ENCODE measurements at places on chromosomes 3 and 15.

GRCh38 chr15:36372968-36373367 lies 206.5 kb upstream of the CDIN1 start:
- DNase-seq = no peak

DNA sequence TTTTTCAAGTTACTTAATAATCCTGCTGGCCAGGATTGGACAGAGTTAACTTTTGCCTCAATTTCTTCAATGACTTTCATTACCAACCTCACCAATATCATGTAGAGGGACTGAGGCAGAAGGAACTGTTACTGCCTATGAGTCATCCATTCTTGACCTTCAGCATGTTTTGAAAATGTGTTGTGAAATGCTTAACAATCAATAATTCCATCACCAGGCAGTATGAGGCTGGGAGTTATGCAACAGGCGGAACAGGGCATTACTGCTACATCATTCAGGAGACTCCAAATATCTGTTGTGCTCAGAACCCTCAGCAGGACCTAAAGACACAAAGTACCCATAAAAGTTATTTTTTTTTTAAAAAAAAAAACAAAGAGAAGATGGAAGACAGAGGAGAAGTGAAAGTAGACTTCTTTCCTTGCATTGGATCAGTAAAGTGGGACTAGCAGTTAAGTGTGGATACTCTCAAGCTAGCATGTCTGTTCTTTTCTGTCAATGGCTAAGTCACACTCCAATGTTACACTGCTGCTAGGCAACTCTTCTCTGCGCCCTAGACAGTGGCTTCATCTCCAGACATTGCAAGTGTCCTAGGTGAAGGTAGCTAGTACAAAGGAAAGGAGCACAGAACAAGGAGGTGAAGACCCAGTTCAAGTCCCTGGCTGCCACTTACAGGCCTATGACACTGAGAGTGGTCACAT lies 184.9 kb upstream of the LPP start:
- DNase-seq = no peak

DNA sequence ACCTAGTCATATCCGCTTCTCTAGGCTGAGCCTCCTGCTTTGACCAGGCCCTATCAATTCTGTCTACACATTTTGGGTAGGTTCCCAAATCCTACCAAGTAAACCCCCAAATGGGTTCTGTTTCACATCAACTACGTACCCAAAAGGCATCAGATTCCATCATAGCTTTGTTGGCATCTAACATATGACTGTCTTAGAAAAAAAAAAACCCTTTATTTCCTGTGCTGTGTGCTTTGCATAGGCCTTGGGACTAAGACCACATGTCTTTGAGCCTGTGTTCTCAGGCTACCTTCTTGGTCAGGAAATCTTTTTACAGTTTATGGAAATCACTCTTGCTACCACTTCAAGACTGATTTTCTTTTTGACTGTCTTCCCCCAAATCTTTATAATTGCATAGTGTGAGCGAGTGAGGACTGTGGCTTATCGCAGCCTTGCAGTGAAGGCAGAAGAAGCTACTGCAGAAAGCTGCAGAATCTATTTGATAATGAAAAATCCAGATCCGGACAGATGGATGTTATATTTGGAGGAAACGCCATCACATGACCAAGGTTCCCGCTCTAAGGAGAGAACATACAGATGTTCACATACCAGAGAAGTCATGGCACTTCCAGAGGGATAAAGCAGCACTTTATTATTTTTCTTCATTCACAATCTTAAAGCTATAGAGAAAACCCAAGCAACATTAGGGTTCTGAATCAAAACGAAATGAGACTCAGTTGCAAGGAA lies 111.2 kb downstream of the EOMES start:
- DNase-seq = no peak

- DNase-seq = no peak
Observed at GRCh38 chr3:129937717-129938116, 36.8 kb upstream of the TRH start.

GRCh38 chr3:157906627-157907026 lies 199.6 kb downstream of the SHOX2 start:
- no peak for DNase-seq

DNA sequence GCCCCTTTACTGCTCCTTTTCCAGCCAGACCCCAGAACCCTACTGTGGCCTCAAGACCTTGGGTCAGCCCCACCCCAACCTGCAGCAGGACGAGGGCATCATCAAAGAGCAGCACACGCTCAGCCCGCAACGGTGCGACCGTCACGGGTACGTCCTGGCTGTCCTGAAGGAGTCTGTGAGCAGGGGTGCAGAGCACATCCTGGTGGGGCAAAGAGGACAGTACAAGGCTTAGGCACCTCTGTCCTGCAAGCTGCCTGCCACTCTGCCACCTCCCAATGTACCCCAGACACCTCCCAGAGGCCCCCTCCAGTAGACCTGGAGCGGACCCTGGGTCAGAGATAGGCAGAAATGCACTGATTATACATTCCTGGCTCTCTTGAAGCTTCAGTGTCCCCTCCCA lies 8.0 kb downstream of the ALS2CL start:
- no peak for DNase-seq

- DNase-seq = no peak
Observed at GRCh38 chr3:39671116-39671515, 138.3 kb upstream of the MYRIP start.

Measured in activated CD4-positive, CD25-positive, alpha-beta regulatory T cell treated with anti-CD3 and anti-CD28 coated beads, Interleukin-2, amount 50 U/mL, for 16 hours (primary cell).